ENCODE measurements at places on chromosomes 5 and 9.

DNA sequence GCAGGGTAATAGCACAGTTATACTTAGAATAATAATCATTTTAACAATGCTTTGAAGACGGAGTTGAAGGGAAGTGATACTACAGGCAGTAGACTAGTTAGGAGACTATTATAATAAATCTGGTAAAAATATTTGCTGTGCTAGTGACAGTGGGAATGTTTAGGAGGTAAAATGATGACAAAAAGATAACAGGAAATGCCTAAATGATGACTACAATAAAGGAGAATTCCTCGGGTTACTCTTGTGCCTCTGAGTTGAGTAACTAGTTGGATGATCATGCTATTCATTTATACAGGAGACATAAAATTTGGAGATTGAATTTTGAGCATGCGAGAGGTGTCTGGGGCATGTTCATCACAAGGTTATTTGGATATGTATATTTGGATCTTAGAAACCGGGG, 32.2 kb upstream of the PAM start:
- no peak for DNase-seq

DNA sequence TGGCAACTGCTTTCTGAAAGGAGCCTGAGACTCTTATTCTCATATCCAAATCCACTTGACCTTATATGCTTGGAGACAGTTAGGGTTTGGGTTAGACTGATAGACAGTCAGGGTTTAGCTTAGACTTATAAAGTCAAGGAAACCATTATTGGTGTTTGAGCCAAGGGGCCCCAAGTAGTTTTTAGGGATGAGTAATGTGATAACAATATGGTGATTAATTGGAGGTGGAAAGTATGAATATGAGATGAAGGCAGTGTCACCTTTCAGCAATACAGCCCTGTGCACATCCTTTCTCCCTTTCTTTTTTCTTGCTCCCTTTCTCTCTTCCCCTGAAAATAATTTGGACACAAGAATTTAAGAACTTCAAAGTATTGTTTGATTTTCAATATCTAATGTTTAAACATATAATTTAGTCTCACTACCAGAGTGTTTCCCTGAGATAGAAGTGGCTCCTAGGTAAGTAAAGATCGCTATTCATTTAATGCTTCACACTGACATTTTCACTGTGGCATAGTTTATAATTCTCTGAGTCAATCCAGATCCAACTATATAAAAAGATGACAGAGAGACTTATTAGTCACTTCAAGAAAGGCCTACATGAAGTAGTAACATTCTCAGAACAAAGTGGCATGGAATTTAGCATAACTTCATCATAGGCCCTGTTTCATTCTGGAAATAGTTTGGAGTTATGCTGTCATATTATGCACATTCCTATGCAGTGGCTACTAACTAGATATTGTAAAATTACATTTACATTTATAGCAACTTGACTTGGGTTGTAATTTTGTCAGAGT, 200.8 kb downstream of the CHSY3 start:
- no peak for DNase-seq

GRCh38 chr5:152634586-152634985, 229.5 kb upstream of the NMUR2 start:
- no peak for DNase-seq

GRCh38 chr9:129451089-129451656, 169.7 kb downstream of the C9orf50 start:
- DNase-seq: no peak

DNA sequence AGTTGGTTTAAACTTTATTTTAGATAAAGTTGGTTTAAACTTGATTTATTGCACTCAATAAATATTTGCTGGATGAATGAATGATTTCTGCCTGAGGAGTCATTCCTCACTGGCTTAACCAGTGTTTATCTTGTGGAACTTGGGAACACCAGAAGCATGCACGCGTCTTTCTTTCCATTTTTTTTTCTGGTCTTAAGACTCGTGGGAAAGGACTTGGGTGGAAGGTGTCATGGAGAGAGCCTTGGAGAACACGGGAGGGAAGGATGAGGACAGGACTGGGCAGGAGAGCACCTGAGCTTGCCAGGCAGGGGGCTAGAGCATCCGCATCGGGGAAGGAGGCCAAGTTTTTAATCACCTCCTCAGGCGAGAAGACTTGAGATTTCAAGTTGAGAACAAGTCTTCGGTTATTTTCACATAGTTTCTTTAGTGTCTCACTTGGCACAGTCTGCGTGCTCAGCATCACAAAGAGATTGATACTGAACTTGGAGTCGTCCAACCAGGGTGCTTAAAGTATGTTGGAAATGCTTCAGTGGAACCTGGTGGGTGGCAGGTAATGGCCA, 144.2 kb downstream of the PDZD2 start:
- DNase-seq: no peak

GRCh38 chr9:115016344-115016743, 86.0 kb upstream of the TNFSF8 start:
- no peak for DNase-seq

GRCh38 chr9:100354121-100354800, 1.5 kb upstream of the TEX10 start:
- DNase-seq: no peak

DNA sequence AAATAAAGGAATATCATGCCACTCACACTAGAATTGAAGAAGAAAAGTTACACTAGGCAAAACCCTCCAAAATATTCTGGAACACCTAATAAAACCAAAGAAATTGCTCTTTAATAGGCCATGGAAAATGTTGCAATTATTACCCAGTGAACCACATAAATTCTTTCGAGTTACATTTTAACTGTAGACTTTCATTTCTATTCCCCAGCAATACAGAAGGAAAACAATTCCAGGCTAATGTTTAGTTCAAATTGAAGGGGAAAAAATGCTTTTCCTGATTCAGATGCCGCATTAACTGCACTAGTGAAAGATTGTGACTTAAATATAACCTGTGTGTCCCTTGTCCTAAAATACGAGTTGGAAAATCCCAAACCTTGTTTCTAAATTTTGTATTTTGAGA, 439.3 kb upstream of the ADAMTS16 start:
- no peak for DNase-seq

DNA sequence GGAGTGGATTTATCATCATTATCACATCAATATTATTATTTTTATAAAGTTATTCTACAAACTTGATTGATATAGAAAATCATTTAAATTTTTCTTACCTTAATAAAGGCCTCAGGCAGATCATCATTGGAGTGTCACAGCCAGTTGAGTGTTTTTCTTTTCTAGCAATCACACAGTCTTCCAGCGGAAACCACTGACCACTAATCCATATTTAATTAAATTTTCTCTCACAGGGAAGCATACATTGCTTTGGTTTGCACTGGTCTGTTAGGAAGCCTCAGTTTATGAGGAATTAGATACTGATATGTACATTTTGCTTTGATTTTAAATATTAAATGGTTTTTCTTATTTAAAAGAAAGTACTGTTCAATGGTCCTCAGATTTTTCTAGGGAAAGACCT, 6.7 kb downstream of the SPZ1 start:
- DNase-seq: no peak

GRCh38 chr9:38194870-38195269, 125.8 kb upstream of the SHB start:
- DNase-seq: no peak

DNA sequence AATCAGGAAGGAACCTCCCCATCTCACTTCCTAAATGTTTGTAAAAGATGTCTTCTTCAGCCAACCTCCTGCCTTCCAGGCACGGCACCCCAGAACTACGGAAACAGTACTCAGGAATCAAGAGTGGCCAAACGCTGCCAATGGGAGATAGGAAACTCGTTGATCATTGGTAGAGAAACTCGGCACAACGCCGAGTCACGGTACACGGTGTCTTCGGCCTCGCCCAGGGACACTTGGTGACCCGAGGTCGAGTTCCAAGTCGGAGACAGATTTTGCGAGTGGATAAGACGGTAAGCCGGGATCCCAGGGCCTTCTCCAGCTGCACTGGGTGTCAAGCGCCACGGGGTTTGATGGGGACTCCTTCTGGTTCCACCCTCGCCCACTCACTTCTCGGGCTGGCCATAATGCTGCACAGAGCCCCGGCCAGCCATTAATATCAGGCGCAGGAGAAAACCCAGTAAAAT, 343 bp downstream of the KIAA0825 start:
- peak; percentile 3 for DNase-seq

DNA sequence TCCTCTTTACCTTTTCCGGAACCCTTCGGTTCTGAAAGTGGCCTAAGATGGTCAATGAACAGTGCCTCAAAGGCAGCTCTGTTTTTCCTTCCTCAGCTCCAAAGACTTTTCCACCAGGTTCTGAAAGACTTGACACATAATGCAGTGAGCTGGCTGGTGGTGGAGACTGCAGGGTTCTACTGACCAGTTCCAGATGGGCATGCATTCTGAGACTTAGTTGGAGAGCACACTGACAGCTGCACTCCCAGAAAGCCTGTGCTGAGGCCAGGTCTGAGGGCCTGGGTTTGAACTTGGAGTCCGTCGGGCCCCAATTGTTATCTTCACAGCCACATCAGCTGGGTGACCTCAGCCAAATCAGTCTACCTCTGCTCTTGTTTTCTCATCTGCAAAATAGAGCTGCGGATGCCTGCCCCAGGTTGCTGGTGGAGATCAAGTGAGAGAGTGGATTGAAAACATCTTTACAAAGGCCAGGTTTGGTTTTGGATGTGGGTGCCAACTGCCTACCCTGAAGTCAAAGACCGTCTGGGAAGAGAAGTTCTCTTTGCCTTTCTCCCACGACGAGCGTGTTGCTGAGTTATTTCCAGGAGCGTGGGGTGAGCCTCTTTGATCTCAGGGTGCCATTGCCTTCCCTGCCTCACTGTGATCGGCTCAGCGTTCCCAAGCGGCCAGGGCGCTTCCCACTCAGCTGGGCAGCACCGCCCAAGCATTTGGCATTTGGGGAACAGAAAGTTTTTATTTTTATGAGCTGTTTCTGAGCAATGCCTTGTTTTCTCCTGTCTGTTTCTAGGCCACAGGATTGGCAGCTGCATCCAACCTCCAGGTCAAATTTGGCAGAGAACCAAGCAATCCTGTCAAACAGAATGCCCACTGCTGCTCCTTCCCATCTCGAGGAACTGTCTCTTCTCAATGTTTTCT, 54.9 kb downstream of the RAD23B start:
- no peak for DNase-seq

Data from stimulated activated CD8-positive, alpha-beta memory T cell treated with anti-CD3 and anti-CD28 coated beads, Interleukin-4, amount 100 ng/mL, for 1 hour (primary cell).